ENCODE measurements at places on chromosomes 7 and 10.

DNA sequence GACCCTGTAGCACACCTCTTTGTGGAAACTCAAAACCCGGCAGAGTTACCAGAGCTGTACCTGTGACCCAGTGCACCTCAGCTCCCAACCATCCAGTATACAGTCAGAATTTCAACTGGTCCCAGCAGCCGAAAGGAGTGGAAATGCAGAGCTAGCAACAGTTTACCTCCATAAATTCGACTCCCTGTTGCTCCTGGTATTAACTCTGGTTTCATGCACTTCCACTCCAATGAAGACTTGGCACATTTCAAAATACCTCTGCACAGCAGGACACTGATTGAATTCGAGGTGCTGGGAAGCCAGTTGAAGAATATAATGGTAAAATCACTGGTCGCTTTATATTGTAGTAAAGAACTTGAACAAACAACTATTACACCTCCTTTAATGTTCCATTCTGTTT, 17.9 kb upstream of the TIAL1 start:
- no peak for DNase-seq

DNA sequence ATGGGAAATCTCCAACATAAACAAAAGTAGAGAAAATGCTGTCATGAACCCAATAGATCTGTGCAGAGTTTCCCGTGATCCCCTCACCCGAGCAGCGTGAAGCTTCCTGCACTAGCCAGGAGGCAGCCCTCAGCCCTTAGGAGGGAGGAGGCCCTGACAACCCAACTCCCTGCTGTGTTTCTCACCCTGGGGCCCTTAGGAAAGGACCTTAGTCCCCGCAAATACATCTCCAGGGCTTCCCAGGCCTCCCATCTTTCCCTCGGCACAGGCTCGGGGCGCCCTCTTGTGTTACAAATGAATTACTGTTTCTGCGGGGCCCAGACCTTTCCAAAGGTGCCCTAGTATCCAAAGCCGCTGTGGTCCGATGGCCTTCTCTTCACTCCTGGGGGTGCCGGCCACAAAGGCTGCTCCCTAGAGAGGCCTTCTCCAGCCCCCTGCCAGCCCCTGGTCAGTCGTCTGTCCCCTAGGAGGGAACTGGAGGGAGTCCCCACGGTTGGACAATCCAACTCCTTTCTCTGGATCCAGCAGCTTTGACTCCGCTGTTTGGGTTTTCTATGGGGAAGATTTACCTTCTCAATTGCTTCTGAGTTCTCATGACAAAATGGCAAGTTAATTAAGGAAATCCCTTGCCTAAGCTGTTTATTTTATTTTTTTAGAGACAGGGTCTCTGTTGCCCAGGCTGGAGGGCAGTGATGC, 49.9 kb upstream of the SH2B2 start:
- peak; percentile 62 for DNase-seq

DNA sequence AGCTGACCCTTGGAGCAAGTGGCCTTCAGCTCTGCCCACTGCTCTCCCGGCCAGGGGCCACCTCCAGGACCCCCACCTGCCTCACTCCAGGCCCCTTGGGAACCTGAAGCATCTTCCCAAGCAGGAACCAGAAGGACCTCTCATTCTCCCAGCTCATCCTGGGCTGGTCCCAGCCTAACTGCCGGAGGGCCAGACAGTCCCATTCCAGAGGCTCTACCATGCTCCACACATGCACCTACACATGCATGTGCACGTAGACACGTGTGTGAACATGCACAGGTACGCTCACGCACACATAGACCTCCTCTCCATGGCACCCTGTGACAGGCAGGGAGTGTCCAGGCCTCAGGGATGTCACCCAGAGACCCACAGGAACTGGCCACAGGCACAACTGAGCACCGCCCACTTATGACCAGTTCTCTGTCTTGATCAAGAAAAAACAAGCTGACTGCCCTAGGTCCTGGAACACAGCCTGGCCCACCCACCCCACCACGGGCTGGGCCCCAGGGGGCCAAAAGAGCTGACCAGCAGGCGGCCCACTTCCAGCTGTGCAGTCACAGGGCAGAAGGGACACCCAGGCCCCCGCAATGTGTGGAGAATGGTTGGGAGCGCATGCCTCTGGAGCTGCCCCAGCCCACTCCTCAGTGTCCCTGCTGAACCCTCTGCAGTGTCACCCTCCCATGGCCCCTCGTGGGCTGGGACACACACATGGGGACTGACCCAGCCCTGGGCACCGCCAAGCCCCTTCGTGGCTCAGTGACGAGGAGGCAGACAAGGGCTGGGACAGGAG, 43.4 kb downstream of the CAMK2B start:
- DNase-seq = no peak

DNA sequence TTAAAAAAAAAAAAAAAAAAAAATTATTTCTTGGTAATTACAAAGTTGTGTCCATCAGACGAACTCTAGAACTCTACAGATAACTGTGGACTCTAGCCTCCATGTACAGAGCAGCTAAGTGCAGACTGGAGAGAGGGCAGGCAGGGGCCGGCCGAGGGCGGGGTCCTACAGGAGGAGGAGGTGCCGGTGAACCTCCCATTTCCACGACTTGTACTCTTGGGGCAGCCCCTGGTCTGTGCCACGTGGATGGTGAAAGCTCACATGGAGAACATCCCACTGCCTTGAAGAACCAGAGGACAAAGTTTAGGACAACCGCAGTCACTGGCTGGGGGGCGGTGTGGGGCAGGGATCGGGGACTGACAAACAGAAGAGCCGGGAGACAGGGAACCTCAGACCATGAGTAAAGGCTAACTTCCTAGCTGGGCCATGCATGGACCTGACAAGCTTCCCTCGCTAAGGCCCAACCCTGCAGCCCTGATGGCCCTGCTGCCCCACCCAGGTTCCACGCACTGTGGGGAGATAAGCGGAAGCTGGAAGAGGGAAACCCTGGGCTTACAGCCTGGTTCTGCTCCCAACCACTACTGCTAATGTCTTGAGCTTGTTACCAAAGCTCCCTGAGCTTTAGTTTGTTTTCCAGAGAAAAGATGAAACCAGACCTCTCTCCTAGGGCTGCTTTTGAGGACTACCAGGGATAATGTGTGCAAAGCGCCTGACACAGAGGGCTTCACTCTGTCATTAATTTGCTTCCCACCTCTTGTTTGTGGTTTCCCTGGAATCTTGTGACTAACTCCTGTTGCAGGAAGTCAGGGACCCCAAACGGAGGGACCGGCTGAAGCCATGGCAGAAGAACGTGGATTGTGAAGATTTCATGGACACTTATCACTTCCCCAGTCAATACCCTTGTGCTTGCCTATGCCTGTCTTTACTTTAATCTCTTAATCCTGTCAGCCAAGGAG, 16.1 kb upstream of the SEC61G start:
- DNase-seq = no peak

DNA sequence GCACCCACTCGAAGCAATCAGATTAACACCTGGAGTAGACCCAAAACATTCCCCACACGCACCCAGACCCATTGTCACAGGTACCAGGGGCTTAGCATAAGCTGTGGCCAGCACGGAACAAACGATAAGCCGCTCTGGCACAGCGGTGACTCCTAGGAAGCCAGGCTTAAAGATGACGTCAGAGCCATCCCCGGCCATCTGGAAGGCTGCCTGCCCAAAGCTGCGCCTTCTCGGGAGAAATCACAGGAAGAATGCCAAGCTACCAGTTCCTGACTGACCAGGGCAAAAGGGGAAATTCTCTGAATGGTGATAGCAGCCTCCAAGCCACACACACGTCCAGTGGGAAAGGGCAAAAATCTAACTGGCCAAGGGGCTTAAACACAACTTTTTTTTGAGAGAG, 13.0 kb upstream of the WIPI2 start:
- no peak for DNase-seq

DNA sequence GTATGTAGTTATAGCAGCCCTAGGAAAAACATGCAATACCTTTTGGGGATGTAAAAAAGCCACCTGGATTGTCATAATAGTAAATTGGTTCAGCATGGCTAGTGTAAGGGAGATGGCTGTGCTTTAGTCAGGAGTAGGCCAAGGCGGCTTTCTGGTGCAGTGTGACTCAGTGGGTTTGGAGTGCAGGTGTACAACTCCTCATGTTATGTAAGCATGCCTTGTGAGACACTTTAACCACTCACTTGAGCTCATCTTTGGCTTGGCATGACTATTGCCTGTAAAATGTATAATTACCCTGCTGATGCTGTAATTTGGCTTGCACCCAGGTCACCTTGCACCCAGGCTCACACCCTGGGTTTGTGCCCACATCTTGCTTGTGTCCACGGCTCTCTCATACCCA, 239.2 kb upstream of the GLI3 start:
- DNase-seq = no peak

DNA sequence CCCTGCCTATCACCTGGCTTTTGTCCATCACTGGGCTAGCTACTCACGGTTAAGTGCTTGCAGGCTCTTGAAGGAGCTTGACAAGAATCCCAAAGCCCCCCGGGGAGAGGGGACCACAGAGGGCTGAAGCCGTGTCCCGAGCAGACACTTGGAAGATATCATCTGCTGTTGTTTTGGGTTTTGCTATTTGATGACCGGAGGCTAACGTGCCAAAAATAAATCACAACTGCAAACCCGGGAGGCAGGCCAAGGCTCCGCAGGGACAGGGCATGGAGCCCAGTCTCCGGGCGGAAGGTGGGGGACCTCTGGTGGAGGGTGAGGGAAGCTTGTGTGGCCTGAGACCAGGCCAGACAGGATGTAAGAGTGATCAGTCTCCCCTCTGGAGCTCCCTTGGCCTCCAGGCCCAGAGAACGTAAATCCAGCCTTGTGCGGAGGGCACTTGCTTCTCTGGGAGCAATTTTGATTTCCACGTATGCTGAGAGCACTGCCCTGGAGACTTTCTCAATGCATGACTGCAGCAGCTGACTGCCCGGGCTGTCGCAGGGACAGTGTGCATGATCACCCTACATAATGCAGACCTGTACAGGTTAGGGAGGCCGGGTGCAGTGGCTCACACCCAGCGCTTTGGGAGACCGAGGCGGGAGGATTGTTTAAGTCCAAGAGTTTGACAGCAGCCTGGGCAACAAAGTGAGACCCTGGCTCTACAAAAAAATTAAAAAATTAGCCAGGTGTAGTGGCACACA, at the start of gene PHKG1:
Gene PHKG1, minus strand, starts transcription at position 164 of the 743 bp plus-strand sequence. CDS start 4,011 bp downstream, outside the sequence.
- DNase-seq = peak; percentile 83

Measured in NCI-H2081 (cell line).